ENCODE measurements at places on chromosomes 4 and X. TPM values are rescaled to one million over a fixed set of nuclear protein-coding genes. Genes with fewer than 3 reads are reported as not detected.

The XAGE2 gene
- total RNA-seq, result not detected

The NUDT10 gene
- total RNA-seq, result 1.2 TPM

The MAGEA11 gene
- not detected for total RNA-seq

The PNMA6F gene
- total RNA-seq, result not detected

The CENPE gene
- 71.0 TPM for total RNA-seq

The AREG gene
- not detected for total RNA-seq

The STPG2 gene
- total RNA-seq, result not detected

The GPR82 gene
- total RNA-seq, result 0.37 TPM

The TLR10 gene
- 0.08 TPM for total RNA-seq

The PLAC8 gene
- 198 TPM for total RNA-seq

The MMRN1 gene
- total RNA-seq, result 0.47 TPM

The CNKSR2 gene
- 11.1 TPM for total RNA-seq

The SLC26A1 gene
- total RNA-seq, result 0.45 TPM

The TMEM144 gene
- not detected for total RNA-seq

The TRPC3 gene
- total RNA-seq, result 0.50 TPM

The SAGE1 gene
- total RNA-seq, result not detected

The SYP gene
- total RNA-seq, result 2.6 TPM

The CCNG2 gene
- 26.9 TPM for total RNA-seq

The TCEAL2 gene
- total RNA-seq, result not detected

The ARHGEF6 gene
- total RNA-seq, result 97.8 TPM

The SULT1B1 gene
- 1.7 TPM for total RNA-seq

The COL25A1 gene
- total RNA-seq, result not detected

The DCAF8L2 gene
- total RNA-seq, result not detected

The WDR17 gene
- 0.37 TPM for total RNA-seq

The ARMCX1 gene
- total RNA-seq, result not detected

The ASMT gene
- 0.29 TPM for total RNA-seq

The SUPT20HL2 gene
- total RNA-seq, result not detected

The DMRTC1 gene
- not detected for total RNA-seq

The UNC5C gene
- not detected for total RNA-seq

The F9 gene
- total RNA-seq, result not detected

The NSG1 gene
- total RNA-seq, result 15.8 TPM

The PPEF2 gene
- total RNA-seq, result not detected

The MAGEA3 gene
- not detected for total RNA-seq

The CHIC2 gene
- 17.1 TPM for total RNA-seq

The MAGED4B gene
- total RNA-seq, result 0.47 TPM

The PRR32 gene
- not detected for total RNA-seq

The FHDC1 gene
- 0.24 TPM for total RNA-seq

The FRMPD3 gene
- not detected for total RNA-seq

The SPANXC gene
- not detected for total RNA-seq

The SORCS2 gene
- total RNA-seq, result not detected

The GPC3 gene
- 0.71 TPM for total RNA-seq

The PLP1 gene
- total RNA-seq, result not detected

The DACH2 gene
- not detected for total RNA-seq

The LRIT3 gene
- 0.16 TPM for total RNA-seq

The SSX4 gene
- total RNA-seq, result not detected

Data from activated CD8-positive, alpha-beta T cell treated with anti-CD3 and anti-CD28 coated beads, Interleukin-2, amount 10 ng/mL, durations not matched to agents 7 days and 5 days (primary cell).